Hypothalamus (tissue), 51 donors: ENCODE measurements at places on chromosomes 11 and 22.

DNA sequence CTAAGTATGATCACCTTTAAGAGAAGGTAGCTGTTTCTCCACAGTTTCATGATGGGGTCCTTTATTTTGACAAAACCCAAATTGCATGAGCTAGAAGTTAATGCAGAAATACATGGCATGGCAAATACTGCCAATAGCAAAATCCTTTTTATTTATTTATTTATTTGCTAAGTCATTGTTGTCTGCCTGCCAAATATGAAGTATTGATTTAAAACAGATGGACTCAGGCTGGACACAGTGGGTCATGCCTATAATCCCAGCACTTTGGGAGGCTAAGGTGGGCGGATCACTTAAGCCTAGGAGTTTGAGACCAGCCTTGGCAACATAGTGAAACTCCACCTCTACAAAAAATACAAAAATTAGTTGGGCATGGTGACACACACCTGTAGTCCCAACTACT lies 52.4 kb downstream of the LARGE2 start:
- no peak for DNase-seq

DNA sequence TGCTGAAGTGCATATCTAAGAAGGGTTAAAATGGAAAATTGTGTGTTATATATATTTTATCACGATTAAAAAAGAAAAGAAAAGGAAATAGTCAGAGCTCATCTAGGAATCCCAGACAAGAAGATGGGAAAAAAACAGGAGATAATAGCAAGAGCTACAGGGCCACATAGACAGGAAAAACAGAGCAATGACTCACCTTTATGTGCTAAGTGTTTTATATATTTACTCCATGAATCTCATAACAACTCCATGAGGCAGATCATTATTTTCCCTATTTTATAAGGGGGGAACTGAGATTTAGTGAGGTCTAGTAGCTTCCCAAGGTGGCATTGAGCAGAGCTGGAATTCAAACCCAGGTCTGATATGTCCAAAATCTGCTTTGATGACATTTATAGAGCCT lies 18.1 kb upstream of the ELF5 start:
- no peak for DNase-seq

GRCh38 chr11:96074551-96075310 lies 150.8 kb upstream of the MTMR2 start:
- DNase-seq = no peak

- no peak for DNase-seq
Observed at GRCh38 chr11:97454988-97455387, 1065.2 kb downstream of the JRKL start.

- no peak for DNase-seq
Observed at GRCh38 chr11:32586576-32587190, 3.1 kb downstream of the EIF3M start.

GRCh38 chr11:131685906-131686305 lies 315.5 kb downstream of the NTM start:
- DNase-seq = no peak

DNA sequence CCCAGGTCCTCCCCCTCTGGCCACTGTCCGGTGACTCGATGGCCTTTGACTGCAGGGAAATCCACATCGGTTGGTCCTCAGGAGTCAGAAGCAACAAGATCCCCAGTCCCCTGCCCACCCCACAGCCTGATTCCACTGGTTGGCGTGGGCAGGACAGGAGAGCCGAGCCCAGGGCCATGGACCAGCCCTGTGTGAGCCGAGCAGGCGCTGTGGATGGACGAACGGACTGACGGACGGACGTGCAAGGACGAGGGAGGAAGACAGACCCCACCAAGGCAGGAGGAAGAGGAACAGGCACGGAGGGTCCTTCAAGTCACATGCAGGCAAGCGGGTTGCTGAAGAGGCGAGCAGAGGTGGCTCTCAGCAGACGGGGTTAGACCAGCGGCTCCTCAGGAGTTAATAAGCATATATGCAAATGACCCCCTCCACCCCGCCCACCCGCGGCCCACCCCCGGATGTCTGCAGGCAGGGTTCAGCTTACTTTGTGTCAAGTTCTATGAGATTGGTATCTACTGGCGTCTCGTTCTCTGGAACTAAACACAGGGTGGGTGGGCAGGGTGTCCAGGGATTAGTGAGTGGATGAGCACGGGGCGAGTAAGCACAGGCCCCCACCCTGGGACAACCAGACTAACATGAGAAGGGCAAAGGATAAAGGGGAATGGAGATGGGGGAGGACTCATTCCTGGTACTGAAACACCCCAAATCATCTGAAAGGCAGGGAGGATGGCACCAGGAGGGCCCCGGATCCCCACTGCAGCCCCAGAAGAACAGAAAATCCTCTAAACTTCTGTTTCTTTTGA lies 26.8 kb downstream of the TPBGL start:
- DNase-seq = no peak

DNA sequence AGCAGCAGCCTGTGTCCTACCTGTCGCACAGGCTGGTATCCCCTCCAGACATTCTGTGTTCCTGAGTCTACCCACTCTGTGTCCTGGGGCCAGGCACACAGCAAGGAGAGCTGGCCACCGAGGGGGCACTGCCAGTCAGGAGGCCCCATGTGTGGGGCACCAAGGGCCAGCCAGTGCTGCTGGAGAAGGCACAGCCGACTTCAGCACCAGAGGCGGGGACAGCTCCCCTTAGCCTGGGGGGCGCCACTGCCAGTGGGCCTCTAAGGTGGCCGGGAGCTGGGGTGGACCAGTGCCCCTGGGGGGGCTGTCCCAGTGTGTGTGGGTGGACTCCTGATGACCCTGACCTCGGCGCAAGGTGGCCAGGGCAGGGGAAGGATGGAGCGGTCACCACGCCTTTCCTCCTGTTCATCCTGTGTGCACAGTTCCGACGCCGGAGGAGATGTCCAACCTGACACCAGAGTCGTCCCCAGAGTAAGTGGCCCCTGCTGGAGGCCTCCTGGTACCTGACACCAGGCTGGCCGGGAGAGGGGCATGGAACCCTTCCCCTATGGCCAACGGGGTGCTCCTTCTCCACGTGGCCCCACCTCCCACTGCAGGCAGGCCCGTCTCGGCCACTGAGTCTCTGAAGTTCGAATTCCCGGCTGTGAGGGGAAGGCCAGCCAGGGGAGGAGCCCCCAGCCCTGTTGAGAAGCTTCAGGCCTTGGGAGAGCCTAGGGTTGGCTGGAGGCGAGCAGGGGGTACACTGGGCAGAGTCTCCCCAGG lies 35.4 kb downstream of the MOB2 start:
- DNase-seq = no peak

DNA sequence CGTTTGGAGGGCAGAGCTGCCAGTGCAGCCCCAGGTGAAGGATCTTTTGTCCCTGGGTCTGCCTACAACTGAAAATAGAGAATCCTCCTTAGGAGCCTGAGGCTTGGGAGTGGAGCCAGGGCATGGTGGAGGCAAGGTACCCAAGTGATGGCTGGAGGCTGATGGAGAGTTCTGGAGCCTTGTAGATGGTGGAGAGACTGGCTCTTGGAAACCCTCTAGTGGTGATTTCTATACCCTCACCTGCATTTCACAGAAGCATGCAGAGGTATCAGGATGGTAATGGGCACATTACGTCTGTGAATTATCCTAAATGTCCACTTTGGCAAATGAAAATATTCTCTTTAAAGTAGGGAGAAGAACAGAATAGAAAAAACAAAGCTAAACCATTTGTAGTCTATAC lies 44.4 kb downstream of the INSC start:
- DNase-seq = no peak

DNA sequence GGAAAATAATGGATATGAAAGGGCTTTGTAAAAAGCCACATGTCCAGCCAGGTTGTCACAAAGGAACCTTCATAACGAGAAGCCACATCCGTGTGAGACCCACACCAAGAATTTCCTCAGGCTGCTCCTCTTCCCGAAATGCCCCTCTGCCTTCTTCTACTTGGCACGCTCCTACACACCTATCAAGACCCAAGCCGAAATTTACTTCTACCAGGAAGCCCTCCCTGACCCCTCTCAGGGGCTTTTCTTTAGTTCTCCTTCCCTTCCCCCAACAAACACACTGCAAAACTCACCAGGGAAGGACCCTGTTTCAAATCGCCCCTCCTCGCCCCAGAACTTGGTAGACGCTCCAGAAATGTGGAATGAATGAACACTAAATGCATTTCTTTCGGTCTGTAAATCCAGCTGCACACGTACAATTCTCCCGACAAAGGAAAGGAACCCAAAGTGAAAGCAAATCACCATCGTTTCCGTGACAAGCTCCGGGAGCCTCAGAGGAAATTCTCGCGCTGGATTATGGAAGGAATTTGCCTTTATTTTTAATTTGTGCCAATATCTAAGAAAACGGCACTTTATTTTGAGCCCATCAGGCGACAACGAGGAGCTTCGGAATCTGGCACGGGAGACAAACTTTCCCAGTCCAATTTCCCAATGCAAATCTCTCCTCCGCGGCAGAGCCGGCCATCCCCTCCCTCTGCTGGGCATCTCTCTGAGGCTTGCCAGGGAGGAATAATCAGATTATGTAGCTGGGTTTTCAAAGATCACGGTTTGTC lies 13.2 kb upstream of the SHISAL1 start:
- DNase-seq = no peak

DNA sequence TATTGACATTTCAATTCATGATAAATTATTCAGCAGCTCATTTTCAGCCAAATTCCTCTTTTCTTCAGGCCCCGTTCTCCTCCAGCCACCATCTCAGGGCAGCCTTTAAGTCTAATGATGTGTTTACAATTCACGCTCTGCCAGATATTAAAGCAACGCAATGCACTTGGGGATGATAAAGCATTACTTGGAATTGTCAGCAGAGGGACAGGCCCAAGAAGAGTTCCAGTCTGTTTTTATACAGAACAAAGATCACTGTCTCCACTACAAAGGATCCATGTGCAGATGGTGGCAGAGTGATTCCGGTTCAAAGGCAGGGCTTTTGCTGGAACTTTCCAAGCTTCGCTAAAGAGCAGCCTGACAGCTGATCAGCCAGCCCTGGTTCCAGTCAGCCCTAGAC lies 13.6 kb upstream of the GALNT18 start:
- DNase-seq = no peak

GRCh38 chr11:111555255-111555654 lies 14.7 kb downstream of the LAYN start:
- DNase-seq = no peak

DNA sequence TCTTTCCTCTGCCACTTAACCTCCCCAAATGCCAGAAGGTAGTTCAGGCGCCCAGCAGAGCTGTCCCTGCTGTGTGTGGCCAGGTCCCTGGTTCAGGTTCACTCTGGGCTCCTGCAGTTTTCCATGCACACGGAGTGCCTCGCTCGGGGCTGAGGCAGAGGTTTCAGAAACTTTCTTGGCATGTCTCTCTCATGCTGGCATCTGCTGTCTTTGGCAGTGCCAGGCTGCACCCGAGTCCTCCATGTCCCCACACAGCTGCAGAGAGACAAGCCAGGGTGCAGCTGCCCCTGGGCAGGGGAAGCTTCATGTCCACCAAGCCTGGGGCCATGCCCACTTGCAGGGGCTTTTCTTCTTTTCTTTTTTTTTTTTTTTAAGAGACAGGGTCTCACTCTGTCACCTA lies 7.0 kb upstream of the NEFH start:
- no peak for DNase-seq

DNA sequence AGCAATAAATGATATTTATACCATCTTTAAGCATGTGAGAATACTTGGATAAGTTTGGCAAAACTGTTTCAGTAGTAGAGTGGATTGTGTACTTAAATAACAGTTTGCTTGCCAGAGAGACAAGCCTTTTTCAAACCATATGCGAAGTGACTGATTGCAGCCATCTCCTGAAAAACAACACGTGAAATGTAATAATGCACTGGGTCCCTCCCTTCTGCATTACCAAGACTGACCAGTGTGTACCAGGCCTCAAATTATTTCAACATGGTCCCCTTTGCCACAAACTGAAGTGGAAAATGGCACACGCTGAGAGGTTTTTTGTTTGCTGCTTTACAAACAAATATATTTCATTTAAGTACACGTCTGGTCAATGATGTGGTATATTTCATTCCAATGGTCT lies 337.4 kb downstream of the SOX6 start:
- DNase-seq = no peak

DNA sequence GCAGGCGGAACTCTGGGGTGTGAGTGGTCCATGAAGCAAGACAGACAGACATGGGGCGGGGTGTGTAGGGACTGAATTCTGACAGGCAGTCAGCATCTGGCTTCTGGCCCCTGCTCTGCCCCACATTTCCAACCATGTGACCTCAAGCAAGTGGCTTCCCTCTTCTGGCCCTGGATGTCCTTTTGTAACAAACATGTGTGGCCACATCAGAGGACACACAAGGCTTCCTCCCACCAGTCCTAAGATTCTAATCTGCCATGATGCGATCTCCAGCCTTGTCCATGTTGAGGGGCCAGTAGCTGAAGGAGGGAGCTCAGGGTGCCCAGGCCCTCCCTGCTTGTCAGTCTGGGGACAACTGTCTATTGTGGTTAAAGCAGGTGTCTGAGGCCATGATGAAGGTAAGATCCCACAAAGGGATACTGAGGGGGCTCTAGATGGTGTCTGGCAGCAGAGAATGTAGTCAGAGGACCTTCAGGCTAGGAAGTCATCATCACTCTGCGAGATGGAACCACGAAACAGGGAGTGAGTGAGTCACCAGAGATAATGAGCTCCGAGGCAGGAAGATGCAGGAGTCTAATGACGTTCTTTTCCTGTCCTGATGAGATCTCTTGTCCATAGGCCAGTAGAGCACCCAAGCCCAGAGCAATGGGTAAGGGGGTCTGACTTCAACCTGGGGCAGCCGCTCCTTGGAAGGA lies 27.4 kb downstream of the DRD2 start:
- no peak for DNase-seq

GRCh38 chr22:44024288-44024921 lies at the start of gene PARVB:
PARVB (plus strand) TSS chr22:44024302; CDS start chr22:44024340, 38 bp downstream.
- no peak for DNase-seq

DNA sequence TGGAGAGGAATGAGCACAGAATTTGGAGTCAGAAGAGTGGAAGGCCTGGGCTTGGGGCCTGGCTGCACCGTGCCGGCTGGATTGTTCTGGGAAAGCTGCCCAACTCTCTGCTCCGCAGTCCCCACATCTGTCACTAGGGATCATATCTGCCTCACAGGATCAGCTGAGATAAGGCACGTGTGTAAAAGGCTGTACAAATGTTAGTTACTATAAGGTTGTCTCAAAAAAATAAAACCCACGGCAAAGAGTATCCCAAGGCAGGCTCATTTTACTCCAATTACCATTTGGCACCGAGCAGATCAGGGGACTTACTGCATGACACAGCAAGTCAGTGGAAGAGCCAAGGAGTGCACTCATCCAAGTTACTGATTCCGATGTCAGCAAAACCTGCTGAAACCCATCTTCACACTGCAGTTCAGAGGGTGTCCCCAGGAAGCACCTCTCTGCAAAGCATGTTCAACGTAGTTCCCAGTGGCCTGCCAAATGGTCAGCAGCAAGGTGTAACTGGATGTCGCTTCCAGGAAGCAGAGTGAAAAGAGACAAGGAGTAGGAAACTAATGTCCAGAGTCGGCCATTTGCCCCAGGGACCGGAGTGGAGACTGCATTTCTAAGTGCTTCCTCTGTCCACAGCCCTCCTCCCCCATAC lies 18.1 kb upstream of the MRTFA start:
- DNase-seq = no peak

DNA sequence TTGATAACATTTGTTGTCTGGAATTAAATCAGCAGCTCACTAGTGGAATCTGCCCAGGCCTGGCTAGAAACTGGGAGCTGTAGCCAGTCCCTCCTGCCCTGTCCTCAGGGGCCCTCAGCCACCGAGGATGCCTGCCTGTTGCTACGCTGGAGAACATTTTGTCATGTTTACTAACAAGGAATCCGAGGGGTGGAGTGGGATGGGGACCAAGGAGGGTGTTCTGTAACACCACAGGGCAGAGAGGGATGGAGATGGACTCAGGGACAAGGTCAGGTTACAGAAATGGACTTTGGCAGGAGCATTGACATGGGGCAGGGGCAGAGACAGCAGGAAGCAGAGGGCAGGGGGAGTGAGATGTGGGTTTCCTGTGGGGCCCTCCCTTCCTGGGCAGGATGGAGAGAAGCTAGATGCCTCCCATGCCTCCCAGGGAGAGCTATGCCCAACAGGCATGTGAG lies 45.8 kb upstream of the AMPD3 start:
- no peak for DNase-seq
